ENCODE measurements at places on chromosomes 1 and 21.

- DNase-seq = no peak
Observed at GRCh38 chr21:29696937-29697336, 242.9 kb downstream of the GRIK1 start.

DNA sequence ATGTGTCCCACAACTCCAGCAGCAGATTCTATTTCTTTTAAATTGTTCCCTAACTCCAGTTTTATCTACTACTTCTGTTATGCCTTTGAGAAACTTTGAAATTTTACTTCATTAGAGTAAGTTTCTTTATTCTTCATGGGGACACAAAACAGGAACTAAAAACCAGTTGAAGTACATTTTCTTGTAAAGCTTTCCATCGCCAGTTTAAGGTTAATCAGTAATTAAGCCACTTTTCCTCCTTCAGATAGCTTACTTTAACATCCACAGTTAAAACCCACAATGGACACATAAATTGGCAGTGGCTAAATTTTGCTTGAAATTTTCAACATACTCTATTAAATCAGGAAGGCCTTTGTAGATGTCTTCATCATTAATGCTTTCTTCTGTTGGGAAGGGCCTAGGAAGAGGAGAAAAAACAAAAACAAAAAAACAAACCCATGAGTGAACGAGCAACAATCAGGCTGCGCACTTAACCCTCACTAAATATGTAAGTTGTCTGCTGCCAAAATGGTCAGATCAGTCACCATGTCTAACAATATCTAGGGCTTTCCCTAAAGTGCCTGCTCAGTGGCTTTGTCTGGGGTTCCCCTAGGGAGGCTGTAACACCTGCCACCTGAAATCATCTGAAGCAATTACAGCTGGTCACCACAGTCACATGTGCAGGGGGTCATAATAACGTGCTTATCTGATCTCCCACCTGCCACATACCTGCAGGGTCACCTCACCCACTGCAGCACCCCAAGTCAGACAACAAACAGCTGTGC, 187.9 kb downstream of the VAV3 start:
- DNase-seq = no peak

GRCh38 chr1:115302390-115302961, 35.6 kb downstream of the NGF start:
- DNase-seq = no peak

GRCh38 chr1:25208561-25209222, 23.6 kb downstream of the SYF2 start:
- DNase-seq = no peak

- no peak for DNase-seq
Observed at GRCh38 chr1:71582673-71583072, 501.8 kb upstream of the ZRANB2 start.

GRCh38 chr1:92653605-92654381, 131.1 kb downstream of the EVI5 start:
- no peak for DNase-seq

- no peak for DNase-seq
Observed at GRCh38 chr1:180973369-180973768, 49.3 kb downstream of the STX6 start.

GRCh38 chr1:25661043-25661815, 44.6 kb downstream of the MAN1C1 start:
- DNase-seq = no peak

GRCh38 chr1:178946855-178947676, 76.2 kb upstream of the ANGPTL1 start:
- no peak for DNase-seq

DNA sequence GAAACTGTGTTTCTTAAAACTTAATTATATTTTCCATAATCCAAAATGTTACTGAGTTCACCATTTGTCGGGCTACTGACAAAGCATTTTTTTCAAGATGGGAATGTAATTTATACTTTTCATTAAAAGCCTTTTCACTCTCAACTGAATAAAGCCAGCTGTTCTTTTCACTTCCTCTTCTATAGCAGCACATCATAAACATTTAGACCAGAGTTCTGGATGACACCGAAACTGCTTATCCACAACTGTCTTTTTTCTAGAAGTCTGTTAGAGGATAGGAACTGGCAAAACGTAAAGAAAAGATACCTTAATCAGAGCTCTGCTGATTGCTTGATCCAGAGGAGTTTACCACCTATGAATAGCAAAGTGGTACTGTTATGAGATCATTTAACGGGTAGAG, 594.7 kb downstream of the ADGRL2 start:
- no peak for DNase-seq

- no peak for DNase-seq
Observed at GRCh38 chr1:83626603-83627002, 372.3 kb downstream of the TTLL7 start.

GRCh38 chr1:235649368-235650163, at the start of gene GNG4:
GNG4 (minus strand) TSS chr1:235649784; CDS start chr1:235583838, 65,946 bp downstream.
- DNase-seq = no peak

DNA sequence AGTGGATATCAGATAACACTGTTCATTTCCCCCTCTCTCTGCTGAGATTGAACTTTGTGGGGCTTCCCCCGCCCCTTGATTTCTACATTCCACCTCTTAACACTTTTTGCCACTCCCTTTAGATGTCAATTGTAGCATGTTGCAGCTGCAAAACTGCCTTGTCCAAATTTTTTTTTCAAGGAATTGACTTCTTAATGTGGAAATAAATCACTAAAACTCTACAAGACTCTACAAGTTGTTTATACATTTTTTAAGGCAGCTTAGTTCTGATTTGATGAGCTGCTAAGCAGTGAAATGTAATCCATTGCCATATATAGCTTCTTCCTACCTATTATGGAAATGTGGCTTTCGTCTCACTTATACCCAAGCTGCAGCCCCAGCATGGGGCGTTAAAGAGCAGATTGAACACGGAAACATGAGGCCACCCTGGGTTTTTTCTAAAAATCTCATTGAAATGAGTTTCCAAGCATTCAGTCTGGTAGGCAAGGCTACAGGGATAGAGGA, 132.2 kb downstream of the SYT2 start:
- DNase-seq = no peak

DNA sequence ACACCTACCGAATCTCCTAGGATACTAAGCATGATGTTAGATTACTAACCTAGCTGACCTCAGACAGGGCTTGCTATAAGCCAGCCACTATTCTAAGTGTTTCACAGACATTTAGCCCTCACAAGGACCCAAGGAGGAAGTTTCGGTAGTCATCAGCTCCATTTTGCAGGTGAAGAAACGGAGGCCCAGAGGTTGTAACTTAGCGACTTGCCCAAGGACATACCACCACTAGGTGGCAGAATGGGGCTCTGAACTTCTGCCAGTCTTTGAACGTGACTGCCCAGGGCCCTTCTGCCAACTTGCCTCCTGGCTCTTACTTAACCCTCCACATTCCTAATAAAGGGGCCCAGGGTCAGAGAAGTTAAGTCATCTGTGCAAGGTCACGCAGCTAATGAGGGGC, 283.5 kb downstream of the C1orf94 start:
- DNase-seq = no peak

DNA sequence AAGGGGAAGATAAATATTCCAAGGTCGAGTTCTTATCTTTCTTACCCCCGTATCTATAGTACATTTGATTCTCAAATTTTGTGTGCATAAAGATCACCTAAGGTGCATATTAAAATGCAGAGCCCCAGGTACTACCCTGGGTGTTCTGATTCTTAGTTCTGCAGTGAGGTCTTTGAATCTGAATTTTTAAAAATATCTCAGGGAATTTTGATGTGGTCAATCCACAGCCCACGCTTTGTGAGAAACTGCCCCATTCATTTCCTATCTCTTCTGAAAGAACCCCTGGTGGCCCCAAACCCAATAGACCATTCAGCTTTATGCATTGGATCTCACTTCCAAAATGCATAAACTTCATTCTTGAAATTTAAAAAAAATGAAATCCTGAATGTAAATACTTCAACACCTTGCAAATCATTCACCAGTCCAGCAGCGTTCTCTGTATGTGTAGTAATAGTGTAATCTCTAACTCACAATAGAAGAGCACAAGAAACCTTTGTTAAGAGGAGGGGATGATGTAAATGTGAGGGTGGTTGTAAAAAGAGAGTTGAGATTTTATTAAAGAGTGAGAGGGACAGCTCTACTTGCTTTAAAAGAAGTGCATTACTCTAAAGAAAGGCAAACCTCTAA, 108.8 kb upstream of the ZP4 start:
- no peak for DNase-seq

DNA sequence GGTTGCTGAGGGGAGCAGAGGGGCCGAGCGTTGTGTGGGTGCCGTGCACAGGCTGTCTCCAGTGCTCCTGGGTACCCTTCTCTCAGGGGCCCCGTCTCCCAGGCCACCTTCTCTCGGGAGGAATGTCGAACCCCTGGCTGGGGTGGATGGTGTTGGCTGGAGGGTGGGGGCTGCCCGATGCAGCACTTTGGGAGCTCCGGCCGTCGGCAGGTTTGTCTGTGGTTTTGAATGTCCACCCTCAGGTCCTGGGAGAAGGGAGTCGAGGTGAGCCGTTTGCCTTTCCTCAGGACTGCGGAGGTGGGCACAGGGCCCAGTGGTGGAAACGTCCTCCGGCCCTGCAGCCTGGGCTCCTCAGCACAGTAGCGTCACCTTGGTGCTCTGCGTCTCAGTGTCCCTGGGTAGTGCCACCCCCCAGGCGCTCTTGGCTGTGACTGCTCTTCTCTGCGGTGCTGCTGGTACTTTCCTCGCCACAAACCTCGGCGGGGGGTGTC, 14.5 kb downstream of the SLX9 start:
- no peak for DNase-seq

- DNase-seq = no peak
Observed at GRCh38 chr1:12617511-12617900, 504 bp downstream of the DHRS3 start.

GRCh38 chr1:178493301-178493741, 3.4 kb downstream of the CLEC20A start:
- DNase-seq = no peak

DNA sequence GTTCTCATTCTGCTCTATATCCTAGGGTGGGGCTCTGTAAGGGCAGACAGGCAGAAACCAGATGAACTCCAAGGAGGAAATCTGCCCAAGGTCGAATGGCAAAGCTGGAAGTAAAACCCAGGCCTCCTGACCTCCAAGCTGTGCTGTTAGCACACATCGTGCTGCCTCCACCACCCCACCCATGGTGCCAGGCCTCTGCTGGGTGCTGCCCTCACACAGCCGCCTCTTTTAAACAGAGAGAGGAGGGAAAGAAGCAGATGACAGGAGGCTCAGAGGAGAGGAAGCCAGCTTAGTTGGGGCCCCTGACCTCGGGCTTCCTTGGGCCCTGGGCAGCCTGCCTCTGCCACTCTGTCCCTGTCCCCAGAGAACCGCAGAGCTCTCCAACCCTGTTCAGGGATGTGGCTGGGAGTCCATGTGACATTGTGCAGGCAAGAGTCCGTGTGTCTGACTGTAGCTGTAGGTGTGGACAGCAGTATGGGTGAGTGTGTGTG, 1.1 kb downstream of the SYNC start:
- DNase-seq = no peak

DNA sequence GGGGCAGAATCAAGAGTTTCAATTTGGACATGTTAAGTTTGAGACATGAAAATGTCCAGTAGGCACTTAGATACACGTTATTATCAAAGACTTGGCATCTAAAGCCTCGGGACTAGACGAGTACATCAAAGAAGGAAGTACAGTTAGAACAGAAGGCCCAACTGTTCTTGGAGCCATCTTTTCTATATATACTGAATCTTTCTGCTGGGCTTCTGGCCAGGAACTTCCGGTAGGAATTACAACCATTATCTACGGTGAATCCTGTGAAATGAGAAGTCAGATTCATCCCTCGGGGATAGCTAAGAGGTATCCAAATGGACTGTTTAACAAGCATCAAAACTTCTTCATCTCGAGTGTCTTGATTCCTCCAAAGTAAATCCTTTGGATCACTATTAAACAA, 34.4 kb upstream of the NRDC start:
- DNase-seq = no peak

GRCh38 chr1:167529829-167530474, 11.6 kb upstream of the CD247 start:
- DNase-seq = no peak

DNA sequence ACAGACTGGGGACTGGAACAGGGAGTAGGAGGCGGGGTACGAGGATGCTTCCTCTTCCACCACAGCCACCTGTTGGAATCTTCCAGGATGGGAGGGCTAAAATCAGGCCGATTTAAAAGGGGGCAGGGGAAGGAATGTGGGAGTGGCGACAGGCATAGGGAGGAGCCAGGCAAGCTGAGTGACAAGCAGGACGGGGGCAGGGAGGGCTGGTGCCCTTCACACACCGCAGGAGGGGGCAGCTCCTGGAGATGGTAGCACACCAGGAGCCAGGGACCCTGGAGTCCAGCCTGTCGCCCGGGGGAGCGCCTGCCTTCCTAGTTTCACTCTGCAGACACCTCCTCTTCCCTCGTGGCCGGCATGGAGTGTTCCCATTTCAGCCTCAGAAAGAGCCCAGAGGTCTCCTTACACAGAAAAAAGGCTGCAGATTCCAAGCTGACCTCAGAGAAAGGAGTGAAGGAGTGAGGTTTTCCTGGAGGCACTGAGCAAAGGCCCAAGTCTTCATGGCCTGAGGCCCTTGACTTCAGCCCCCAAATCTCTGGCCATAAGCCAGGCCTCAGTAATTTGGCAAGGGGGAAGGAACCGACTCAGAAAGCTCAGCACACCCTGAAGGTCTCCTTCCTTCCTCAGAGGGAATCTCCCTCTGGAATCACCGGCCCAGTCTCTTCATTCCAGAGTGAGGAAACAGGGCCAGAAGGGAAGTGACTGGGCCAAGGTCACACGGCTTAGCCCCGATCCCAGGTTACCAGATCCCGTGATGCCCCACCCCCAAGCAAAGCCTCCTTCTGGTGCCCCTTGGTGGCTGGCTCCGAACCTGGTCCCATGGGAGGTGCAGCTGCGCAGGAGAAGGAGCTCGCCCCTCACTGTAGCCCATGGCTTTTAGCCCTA, 8.1 kb downstream of the BLACAT1 start:
- no peak for DNase-seq

DNA sequence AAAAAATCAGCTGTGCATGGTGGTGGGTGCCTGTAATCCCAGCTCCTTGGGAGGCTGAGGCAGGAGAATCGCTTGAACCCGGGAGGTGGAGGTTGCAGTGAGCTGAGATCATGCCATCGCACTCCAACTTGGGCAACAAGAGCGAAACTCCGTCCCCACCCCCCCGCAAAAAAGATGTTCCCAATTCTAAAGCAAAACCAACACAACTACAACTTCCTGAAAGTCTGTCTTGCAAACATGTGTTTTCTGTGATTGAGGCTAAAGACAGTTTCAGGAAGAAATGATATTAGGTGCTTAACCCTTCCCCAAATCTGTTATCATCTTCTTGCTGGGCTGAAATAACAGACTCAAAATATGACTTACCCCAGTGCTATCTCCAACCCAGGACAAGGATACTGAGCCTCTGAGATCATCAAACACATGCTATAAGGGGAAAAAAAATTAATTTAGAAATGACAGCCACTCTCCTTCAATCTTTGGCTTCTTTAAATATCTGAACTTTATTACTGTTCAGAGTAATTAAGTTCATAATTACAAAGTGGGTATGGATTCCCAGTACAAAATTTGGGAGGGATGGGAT, 28.5 kb downstream of the SORT1 start:
- no peak for DNase-seq

DNA sequence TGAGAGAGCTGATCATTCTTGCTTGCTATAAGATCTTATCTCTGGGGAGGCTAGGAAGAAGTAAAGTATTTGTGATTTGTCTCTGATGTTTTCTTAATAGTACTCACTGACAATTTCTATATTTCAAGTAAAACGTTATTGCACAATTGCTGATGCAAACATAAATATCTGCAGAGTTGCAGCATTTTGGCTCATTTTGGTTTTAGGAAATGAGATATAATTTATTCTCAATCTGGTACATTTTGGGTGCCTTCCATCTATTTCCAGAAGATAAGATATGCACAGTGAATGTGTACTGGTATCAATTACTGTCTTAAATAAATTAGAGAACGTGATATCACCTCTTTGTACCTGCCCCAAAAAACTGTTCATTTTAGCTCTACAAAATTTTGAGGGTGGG, 1431.5 kb downstream of the BRINP3 start:
- no peak for DNase-seq

Data from SIG-M5 (cell line).